ENCODE measurements at places on chromosomes 2 and 18. TPM values are rescaled to one million over a fixed set of nuclear protein-coding genes. Genes with fewer than 3 reads are reported as not detected.

The ABCG8 gene
- total RNA-seq, result not detected

The MC2R gene
- total RNA-seq, result not detected

The ATOH8 gene
- total RNA-seq, result 1.2 TPM

The C2orf74 gene
- total RNA-seq, result 2.9 TPM

The NCL gene
- 403 TPM for total RNA-seq

The CDH19 gene
- 0.24 TPM for total RNA-seq

The ATP6V1B1 gene
- total RNA-seq, result 2.4 TPM

The L3MBTL4 gene
- total RNA-seq, result 4.8 TPM

The MOGAT1 gene
- total RNA-seq, result not detected

The SGPP2 gene
- 57.1 TPM for total RNA-seq

The ORMDL1 gene
- 24.5 TPM for total RNA-seq

The NPAS2 gene
- 63.6 TPM for total RNA-seq

The GAL3ST2 gene
- not detected for total RNA-seq

The CYS1 gene
- 0.52 TPM for total RNA-seq

DNA sequence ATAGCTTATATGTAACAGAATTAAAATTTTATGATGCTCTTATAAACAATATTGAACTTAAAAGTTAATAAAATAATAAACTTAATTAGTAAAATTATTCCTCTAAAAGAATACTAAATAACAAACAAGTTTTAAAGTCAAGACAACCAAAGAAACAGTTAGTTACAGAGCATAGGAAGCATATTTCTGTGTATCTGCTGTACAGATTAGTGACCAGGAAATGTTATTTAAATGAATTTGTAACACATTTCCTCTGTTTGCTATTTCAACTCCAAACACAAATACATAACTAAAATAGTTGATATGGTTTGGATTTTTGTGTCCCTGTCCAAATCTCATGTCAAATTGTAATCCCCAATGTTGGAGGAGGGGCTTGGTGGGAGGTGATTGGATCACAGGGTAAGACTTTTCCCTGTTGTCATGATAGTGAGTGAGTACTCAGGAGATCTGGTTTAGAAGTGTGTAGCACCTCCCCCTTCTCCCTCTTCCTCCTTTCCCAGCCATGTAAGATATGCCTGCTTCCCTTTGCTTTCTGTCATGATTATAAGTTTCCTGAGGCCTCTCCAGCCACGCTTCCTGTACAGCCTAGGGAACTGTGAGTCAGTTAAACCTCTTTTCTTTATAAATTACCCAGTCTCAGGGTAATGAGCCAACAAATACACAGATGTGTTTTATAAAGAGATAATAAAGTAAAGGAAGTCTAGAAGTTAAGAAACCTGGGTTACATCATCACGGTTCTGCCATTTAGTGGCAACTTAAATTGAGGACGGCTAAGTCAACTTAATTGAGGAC is 51.8 kb downstream of the ROCK2 start:
- peak; percentile 18 for ATAC-seq

DNA sequence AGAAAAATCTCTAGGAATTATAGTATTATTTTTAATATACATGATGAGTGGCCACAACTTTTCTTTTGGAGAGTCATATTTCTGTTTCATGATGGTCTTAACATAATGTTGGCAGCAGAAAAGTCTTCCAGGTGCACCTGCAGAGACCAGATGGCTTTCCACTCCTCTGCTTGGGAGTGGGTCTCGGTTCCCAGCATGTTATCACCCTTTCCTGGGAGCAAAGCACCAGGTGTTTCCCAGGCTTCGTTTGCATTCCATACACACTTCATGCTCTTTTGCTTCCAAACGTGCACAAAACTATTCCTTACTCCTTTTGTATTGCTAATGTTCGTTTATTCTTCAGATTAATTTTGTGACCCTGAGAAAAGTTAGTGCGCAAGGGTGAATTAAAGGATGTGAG is 305.2 kb downstream of the CDH2 start:
- ATAC-seq, result no peak

GRCh38 chr2:199979398-199979797 is 24.0 kb downstream of the MAIP1 start:
- ATAC-seq, result no peak

GRCh38 chr18:2337552-2338141 is 233.7 kb downstream of the METTL4 start:
- peak; percentile 51 for ATAC-seq

DNA sequence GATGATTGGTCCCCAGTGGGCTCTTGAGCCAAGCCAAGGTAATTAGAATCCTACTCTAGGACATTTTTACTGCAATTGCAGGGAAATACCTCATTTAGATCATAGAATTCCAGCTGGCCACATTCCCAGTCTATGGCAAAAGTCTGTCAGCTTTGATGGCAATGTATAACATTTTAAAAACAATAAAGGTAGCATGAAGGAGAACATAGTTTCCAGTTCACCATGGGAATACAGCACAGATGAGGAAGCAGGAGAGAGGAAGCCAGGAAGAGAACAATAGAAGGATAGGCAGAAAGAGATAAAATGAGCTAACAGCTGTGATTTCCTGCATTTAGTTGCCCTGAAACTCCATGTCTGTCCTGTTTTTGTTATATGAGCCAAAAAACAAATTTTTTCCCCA is 897.3 kb upstream of the DDX18 start:
- ATAC-seq, result no peak

DNA sequence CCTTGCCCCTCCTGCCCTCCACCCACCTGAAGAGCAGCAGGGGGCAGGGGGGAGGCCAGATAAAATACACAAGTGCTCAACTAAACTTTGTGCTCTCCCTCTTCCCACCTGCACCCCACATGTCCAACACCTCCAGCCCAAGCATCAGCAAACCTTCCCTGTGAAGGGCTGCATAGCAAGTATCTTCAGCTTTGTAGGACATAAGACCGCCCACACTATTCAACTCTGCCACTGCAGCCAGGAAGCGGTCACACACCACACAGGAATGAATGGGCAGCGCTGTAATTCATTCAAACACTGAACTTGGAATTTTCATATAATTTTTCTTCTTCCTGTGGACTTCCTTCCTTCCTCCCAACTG is 27.5 kb downstream of the TFCP2L1 start:
- no peak for ATAC-seq

- no peak for ATAC-seq
Measured at GRCh38 chr2:166331468-166331867, 44.3 kb downstream of the SCN9A start.

- ATAC-seq, result no peak
Measured at GRCh38 chr2:156896294-156896693, 361.2 kb upstream of the GALNT5 start.

DNA sequence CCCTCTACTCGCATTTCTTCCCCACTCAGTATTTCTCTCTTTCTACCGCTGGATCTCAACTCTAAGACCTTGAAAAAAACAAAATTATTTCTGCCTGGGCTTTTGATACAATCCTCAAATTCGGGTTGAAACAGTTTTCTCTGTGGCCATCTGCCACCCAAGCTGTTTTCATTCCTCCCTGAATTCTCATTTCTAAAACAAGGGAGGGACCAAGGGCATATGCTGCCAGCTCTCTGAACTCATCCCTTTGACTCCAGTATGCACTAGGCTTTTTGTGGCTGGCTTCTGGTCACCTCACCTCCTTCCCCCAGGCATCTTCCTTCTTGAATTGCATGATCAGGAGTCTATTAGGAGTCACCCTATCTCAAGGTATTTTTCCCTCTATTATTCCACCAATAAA is 49.5 kb downstream of the CCDC148 start:
- no peak for ATAC-seq

DNA sequence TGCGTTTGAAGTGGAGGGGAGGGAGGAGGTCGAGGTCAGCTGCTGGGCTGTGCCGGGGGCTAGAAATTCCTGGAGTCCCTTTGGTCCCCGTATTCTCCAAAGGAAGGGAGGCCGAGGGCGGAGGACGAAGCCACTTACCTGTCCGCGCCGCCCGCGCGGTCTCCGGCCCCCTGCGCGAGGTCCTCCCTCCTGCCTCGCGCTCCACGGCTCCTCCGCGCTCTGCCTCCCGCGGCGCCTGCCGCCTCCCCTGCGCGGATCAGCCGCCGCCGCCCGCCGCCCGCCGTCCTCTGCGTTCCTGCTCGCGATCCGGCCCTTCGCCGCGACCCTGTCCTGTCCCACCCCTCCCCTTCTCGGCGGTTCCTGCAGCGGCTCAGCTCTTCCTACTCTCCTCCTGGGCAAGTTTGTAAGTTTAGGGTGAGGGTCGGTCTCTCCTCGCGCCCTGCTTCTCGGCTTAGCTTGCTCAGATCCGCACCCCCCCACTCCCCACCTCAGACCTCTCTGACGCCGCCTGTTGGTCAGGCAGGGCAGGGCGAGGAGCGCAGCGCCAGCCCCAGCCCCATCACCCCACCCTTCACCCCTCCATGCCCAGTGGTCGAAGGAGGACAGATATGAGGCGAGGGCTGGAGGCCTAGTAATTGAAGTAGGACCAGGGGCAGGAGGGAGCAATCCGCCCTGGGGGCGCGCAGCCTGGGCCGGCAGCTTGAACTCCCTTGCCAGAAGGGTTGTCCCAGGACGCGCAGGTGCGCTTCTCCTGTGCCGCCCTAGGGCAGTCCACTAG is 9.7 kb upstream of the SKOR2 start:
- ATAC-seq, result no peak

DNA sequence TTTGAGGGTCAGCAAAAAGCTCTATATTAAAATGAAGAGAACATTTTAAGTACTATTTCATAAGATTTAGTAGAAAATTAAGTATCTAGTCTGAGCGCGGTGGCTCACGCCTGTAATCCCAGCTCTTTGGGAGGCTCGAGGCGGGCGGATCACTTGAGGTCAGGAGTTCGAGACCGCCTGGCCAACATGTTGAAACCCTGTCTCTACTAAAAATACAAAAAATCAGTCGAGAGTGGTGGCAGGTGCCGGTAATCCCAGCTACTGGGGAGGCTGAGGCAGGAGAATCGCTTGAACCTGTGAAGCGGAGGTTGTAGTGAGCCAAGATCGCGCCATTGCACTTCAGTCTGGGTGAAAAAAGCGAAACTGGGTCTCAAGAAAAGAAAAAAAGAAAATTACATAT is 1.6 kb downstream of the USP14 start:
- ATAC-seq, result no peak

DNA sequence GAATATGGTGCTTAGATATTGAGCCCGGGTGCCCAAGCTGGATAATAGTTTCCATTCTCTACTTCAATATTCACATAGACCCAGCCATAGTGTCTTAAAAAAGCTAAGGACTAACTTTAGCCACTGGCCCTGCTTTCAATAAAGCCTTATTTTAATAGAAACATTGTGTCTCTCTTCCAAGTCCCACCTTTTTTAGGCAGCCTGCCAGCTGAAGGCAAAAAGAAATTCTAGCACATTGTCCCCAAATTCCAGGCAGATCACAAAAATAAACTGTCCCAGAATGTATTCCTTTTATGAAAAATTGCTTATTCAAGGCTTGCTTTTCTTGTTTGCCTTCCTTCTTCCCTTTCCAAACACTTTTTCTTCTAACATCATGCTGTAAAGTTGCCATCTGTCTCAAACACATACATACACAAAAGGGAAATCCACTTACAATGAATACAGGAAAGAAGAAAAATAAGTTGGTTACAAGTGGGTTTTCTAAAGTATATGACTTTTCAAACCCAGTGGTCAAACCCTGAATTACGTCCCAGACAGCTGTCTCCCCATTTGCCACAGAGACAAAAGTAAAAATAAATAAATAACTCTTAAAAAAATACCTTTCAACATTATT is 778.5 kb downstream of the BCL11A start:
- no peak for ATAC-seq

DNA sequence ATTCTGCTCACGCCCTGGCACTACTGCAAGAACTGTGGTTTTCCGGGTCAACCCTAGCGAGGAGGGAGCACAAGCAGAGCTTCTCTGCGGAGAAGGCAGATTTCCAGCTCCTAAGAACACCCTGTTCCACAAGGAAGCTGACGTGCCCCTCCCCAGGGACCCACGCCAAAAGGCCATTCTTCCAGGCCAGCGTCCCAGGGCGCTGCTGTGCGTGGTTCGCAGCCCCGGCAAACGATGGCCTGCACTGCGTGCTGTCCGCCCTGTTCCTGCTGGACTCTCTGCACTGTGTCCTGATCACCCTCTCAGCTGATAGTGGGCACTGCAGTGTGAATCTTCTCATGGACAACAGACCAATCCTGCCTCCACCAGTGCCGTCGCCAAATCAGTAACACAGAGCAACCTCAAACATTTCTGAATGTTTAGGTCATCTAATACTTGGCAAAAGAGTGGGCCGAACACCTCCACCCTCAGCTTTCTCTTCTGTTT is 49.1 kb downstream of the ADI1 start:
- ATAC-seq, result no peak

GRCh38 chr2:225486236-225486635 is 86.7 kb downstream of the NYAP2 start:
- ATAC-seq, result peak; percentile 49

DNA sequence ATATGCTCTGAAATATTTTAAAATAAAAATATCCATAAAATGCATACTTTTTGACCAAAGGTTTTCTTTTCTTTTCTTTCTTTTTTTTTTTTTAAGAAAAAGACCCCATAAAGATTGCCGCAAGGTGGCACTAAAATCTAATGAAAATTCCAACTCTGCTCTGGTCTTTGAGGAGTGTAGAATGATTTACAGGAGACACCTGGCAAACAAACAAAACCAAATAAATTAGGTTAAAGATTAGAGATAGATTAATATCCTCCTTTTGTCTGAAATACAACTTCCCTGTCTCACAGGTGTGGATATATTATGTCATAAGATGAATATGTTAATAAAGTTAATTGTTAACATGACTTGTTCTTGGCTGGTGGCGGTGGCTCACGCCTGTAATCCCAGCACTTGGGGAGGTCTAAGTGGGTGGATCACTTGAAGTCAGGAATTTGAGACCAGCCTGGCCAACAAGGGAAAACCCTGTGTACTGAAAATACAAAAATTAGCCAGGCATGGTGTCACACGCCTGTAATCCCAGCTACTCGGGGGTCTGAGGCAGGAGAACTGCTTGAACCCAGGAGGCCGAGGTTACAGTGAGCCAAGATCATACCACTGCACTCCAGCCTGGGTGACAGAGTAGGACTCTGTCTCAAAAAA is 3.5 kb upstream of the RHOB start:
- no peak for ATAC-seq

DNA sequence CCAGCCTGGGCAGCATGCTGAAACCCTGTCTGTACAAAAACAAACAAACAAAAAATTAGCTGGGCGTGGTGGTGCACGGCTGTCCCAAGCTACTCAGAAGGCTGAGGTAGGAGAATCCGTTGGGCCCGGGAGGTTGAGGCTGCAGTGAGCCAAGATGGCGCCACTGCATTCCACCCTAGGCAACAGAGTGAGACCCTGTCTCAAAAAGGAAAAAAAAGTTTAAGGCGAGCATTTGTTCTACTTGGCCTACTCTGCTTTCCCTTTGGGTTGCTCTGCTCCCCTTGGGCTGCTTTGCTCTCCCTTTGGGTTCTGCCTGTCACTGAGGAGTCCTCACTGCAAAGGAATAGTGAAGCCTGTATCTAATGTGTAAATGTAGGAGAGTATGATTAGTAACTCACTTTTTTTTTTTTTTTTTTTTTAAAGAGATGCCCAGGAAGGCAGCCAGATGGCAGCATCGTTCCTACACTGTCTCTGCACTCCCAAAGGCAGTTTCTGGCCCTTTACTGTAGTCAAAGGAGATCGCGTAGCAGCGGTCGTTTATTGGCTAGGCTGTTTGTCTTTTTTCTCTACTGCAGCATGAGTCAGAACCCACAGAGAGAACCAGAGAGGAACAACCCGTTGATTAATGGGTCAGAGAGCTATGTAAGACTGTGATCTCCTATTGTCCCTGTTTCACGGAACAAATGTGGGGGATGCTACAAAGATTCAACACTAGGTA is 118.3 kb upstream of the CWC22 start:
- ATAC-seq, result peak; percentile 95

All from esophagus mucosa (tissue), 1 donor.